ENCODE measurements at places on chromosomes 16 and 17.

- peak; percentile 26 for DNase-seq
Measured at GRCh38 chr16:22161999-22162655, at the start of gene SDR42E2. Gene SDR42E2, plus strand, starts transcription at chr16:22162506. Its CDS starts 3,077 bp downstream, at chr16:22165583.

- DNase-seq = no peak
Measured at GRCh38 chr17:17942846-17943245, 29.4 kb downstream of the TOM1L2 start.

- DNase-seq = no peak
Measured at GRCh38 chr16:2896480-2897010, 13.5 kb downstream of the FLYWCH2 start.

- DNase-seq = no peak
Measured at GRCh38 chr17:58242171-58242784, 3.9 kb downstream of the LPO start.

- DNase-seq = no peak
Measured at GRCh38 chr16:69762814-69763598, 874 bp downstream of the WWP2 start.

DNA sequence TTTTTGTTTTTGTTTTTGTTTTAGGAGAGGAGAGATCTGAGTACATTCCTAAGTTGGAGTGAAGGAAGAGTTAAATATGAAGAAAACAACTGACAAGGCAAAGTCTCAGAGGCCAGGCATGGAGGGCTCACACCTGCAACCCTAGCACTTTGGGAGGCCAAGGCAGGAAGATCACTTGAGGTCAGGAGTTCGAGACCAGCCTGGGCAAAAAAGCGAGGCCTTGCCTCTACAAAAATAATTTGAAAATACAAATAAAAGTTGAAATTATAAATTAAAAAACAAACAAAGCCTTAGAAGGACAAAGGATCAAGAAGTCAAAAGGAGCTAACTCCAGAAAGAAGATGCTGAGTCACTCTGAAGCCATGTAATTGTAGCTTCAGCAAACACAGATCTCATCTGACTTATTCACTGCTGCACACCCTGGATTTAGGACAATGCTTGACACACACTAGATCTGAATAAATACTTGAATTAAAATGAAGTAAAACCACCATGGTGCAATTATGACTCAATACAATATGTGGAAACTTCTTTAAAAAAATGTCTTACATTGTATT is 9.1 kb downstream of the CEP20 start:
- DNase-seq = no peak

DNA sequence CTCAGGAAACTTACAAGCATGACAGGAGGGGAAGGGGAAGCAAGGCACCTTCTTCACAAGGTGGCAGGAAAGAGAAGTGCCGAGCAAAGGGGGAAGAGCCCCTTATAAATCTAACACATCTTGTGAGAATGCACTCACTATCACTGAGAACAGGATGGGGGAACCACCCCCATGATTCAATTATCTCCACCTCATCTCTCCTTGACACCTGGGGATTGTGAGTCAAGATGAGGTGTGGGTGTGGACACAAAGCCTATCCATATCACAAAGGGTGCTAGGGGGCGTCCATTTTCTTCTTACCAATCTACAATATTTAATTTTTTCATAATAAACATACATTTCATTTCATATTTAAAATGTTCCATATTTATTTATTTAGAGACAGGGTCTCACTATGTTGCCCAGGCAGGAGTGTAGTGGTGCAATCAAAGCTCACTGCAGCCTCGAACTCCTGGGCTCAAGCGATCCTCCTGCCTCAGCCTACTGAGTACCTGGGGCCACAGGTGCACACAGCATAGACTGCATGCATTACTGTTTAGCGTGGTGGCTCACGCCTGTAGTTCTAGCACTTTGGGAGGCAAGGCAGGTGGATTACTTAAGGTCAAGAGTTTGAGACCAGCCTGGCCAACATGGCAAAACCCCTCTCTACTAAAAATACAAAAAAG is 26.5 kb upstream of the FAAP100 start:
- DNase-seq = no peak

- peak; percentile 71 for DNase-seq
Measured at GRCh38 chr17:39238311-39238972, 12.7 kb upstream of the STAC2 start.

- DNase-seq = no peak
Measured at GRCh38 chr16:9665851-9666271, 516.4 kb downstream of the GRIN2A start.

GRCh38 chr16:2768403-2769089 is 8.5 kb downstream of the ELOB start:
- no peak for DNase-seq

GRCh38 chr16:66562986-66563385 is 3.3 kb upstream of the CMTM1 start:
- DNase-seq = no peak

- no peak for DNase-seq
Measured at GRCh38 chr16:72129976-72130656, 36.5 kb downstream of the DHX38 start.

- no peak for DNase-seq
Measured at GRCh38 chr17:70552230-70552981, 383.1 kb downstream of the KCNJ2 start.

GRCh38 chr16:80466024-80466987 is 74.5 kb upstream of the DYNLRB2 start:
- DNase-seq = peak; percentile 33

DNA sequence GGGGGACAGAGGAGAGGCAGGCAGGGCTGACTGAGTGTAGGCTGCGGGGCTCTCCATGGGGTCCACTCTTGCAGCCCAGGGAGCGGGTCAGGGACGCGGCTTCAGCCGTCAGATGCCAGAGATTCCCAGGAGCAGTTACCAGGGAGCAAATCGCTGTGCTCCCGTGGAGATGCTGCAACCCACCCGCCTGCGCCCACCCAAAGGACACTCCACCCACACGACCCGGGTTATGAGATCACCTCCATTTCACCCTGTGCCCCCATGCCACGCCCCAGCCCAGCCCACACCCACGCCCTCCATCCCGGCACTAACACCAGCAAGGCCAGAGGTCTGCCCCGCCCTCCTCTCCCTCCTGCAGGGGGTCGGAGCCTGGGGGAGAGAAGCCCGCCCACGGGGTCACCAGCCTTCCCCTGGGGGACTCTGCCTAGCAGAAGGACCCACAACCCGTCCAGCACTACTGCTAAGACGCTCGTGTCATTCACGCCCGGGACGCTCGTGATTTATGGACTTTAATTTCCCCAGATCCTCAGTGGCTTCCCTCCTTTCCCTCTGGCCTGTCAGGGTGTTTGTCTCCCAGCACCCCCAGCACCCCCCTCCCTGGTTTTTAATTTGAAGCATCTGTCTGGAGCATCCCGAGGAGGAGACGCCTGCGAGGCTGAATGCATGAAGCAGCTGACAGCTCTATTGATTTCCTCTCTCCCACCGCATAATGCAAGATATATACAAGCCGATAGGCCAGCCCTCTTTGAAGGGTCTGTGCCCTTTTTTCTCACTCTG is 6.7 kb upstream of the RPL38 start:
- DNase-seq = no peak

- no peak for DNase-seq
Measured at GRCh38 chr17:80836971-80837481, 154.6 kb upstream of the CHMP6 start.

DNA sequence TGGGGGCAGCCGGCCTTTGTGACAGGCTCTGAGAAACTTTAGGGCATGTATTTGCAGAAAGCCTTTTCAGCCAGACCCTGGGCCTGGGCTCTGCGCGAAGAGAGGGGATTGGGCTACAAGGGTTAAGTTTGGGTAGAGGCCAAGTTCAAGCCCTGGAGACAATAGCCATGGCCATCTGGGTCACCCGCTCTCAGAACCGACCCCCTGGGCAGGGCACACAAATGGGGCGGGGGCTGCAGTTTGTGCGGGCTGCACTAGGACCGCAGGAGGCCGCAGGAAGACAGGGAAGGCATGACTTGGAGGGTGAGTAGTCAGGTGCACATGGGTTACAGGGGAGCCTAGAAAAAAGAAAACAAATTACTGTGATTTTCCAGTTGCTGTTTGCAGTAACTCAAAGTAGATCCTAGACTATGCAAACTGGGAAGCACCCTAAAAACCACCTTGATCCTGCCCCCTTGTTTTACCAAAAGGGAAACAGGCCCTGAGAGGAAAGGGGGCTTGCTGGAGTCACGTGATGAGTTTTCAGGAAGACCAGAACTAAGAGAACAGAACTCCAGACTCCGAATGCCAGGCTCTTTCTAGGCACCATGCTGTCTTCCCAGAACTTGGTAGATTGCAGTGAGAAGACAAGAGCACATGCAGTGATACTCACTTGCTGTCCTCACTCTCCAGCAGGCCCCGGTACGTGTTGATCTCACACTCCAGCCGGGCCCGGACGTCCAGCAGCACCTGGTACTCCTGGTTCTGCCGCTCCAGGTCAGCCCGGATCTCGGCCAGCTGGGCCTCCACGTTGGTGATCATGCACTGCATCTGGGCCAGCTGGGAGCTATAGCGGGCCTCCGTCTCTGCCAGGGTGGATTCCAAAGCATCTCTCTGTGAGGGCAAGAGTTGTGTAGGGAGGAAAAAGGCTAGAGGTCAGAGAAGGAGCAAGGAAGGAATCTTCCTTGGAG is 3.8 kb downstream of the KRT35 start:
- no peak for DNase-seq

DNA sequence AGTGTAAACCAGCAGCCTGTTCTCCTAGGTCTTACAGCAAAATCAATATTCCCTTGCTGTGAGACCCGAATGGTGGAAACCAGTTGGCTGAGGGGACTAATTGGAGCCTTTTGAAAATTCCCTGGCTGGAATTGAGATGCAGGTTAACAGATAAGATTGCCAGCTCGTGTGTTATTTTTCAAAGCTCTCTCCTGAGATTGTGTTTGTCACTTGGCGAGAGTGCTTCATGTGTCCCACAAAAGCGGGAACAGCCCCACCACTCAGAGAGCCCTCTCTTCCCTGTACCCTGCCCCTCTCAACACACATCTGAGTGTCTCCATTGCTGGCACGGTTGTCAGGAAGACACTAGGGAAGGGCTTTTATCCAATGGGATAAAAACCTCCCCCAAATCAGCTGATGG is 356.1 kb downstream of the CPPED1 start:
- DNase-seq = no peak

- no peak for DNase-seq
Measured at GRCh38 chr17:52143542-52143941, 15.0 kb downstream of the CA10 start.

DNA sequence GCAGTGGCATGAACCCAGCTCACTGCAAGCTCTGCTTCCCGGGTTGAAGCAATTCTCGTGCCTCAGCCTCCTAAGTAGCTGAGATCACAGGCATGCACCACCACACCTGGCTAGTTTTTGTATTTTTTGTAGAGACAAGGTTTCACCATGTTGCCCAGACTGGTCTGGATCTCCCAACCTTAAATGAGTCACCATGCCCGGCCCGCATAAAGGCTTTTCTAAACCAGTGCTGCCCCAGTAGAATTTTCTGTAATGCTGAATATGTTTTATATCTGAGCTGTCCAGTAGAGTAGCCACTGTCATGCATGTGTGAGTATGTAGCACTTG is 36.9 kb upstream of the WSB1 start:
- no peak for DNase-seq

- no peak for DNase-seq
Measured at GRCh38 chr17:56110463-56111135, 42.7 kb upstream of the ANKFN1 start.

DNA sequence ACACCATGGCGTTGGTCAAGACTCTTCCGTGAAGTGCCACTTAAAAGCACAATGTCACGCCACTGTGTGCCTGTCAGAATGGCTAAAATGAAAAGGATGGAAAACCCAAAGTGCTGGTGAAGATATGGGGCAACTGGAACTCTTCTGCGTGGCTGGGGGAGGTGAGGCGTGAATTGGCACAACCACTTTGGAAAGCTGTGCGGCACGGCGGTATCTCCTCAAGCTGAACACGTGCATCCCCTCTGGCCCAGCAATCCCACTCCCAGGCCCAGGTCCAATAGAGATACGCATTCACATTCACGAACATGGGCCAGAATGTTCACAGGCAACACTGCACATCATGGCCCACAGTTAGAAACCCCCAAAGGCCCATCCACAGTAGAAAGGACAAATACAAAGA is 8.9 kb downstream of the DUSP3 start:
- no peak for DNase-seq

GRCh38 chr16:75060723-75061122 is 55.9 kb downstream of the LDHD start:
- DNase-seq = no peak

DNA sequence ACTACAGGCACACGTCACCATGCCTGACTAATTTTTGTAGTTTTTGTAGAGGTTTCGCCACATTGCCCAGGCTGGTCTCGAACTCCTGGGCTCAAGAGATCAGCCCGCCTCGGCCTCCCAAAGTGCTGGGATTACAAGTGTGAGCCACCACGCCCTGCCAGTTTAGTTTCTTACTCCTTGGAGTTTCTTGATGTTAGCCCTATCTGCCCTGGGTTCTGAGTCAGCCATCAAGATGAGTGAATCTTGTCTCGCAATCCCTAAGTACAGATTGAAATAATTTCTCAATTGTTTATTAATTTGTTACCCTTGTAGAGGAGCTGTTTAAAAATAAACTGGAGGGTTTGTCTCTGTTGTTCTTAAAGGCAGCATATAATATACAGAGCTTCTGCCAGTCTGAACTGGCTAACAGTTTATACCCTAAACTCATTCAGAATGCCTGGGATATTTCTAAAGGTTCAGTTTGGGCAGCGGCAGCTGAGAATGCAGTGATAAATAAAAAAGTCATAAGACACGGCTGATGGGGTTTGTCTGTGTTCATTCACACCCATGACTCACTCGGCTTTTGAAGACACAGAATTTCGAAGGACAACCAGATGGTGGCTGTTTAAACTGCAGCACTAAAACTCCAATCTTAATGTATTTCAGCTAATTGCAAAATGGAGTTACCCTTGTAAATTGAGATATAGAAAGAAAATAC is 39.6 kb downstream of the GPRC5B start:
- no peak for DNase-seq

- no peak for DNase-seq
Measured at GRCh38 chr16:31880322-31880979, 6.8 kb downstream of the ZNF267 start.

DNA sequence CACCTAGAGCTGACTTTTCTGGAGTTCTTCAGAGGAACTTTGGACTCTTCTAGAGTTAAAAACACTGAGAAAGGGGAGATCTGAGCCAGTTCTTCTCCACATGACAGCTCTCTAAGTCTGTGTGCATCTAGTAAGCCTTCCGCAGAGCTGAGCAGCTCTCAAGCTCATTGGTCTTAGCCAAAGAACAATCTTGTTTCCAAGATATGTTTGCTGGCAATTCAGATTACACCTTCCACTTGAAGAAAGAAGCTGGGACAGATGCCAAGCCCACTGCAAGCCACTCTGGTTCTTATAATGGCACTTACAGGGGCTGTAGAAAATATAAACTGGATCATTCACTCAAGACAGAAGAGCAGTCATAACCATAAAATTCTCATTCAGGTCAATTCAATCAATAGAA is 134.1 kb upstream of the TOX3 start:
- no peak for DNase-seq

- DNase-seq = no peak
Measured at GRCh38 chr16:85286066-85286831, 174.0 kb upstream of the CIBAR2 start.

GRCh38 chr17:74760404-74761105 is 12.1 kb downstream of the NHERF1 start:
- no peak for DNase-seq

All from activated T-helper 1 cell treated with Interleukin-2 at 50 U/mL for 16 hours (primary cell).